ENCODE measurements at places on chromosomes 1 and 21. TPM values are rescaled to one million over a fixed set of nuclear protein-coding genes. Genes with fewer than 3 reads are reported as not detected.

- peaks cover 11% of the 10 kb centered on the region for H3K4me1 ChIP-seq
- H3K36me3 ChIP-seq, result no peaks in the 10 kb centered on the region
- no peak overlapping the region for H3K4me3 ChIP-seq
- H3K27me3 ChIP-seq, result no peaks in the 10 kb centered on the region
These were observed 252.4 kb downstream of the NUF2 start for GRCh38 chr1:163574119-163574518.

ELK4 gene
- total RNA-seq, result 36.8 TPM

DNA sequence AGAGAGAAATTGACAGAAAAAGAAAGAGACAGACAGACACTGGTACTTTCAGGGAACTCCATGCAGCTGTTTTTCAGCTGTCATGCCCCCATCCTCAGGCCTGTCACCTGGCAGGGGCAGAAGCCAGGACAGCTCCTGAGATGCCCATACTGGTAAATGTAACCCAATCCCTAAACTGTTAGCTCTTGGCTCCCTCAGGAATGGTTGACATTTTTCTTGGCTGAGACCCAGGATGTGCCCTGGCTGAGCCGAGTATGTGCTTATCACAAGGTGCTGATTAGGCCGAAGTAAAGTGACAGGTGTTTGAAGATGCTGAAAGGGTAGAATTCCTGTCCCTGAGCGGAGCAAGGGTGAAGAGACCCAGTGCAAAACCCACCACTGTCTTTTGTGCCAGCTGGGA lies 50.7 kb downstream of the PGM1 start:
- no peak overlapping the region for H3K4me3 ChIP-seq
- H3K36me3 ChIP-seq, result peaks cover 18% of the 10 kb centered on the region
- H3K27me3 ChIP-seq, result no peaks in the 10 kb centered on the region
- DNase-seq, result no peak
- H3K4me1 ChIP-seq, result peaks cover 16% of the 10 kb centered on the region
- no peak overlapping the region for H3K27ac ChIP-seq

DNA sequence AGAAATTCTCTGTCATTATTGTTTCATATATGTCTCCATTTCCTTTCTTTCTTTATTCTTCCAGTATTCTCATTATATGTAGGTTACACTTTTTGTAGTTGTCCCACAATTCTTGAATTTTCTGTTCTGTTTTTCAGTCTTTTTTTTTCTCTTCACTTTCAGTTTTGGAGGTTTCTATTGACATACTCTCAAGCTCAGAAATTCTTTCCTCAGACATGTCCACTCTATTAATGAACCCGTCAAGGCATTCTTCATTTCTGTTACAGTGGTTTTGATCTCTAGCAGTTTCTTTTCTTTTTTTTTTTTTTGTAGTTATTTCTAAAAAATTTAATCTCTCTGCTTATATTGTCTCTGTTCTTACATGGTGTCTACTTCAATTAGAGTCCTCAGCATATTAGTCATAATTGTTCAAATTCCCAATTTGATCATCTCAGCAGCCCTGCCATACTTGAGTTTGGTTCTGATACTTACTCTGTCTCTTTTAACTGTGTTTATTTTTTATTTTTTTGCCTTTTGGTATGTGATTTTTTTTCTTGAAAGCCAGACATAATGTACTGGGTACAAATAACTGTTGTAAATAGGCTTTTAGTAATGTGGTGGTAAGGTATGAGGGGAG lies 49.5 kb upstream of the KCNK2 start:
- H3K27ac ChIP-seq, result no peak overlapping the region
- no peak for DNase-seq
- H3K36me3 ChIP-seq, result no peaks in the 10 kb centered on the region
- peaks cover 43% of the 10 kb centered on the region for H3K27me3 ChIP-seq
- no peaks in the 10 kb centered on the region for H3K4me1 ChIP-seq

FOXO6 gene
- total RNA-seq, result 34.8 TPM

DNA sequence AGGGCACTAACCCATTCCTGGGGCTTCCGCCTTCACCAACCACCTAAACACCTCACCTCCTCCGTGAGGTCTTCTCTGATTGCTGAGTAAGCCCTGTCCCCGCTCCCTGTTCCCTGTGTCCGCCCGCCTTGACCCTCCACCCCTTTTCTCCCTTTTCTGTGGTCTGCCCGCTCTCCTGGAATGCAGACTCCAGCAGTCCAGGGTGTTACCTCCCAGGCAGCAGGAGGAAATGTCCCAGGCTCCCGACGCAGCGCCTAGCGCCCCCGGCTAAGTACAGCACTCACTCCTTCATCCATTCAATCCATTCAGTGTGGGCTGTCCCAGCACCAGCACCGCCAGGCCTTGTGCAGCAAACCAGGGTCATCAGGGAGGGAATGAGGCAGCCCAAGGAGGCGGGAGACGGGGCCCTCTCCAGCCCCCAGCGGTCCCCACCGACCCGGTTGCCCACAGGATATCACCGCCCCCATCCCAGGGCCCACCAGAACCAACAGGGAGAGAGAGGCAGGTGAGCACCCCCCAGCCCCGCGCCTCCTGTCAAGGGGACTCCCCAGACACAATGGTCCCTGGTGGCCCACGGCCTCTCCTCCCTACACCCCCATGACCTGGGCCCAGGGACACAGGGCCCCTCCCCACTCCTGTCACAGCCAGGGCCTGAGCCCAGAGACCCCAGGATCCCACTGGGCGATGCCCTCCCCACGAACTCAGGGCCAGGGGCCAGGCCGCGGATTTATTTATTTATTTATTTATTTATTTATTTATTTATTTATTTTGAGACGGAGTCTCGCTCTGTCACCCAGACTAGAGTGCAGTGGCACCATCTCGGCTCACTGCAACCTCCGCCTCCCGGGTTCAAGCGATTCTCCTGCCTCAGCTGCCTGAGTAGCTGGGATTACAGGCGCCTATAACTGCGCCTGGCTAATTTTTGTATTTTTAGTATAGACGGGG lies 10.2 kb downstream of the TNFRSF14 start:
- no peaks in the 10 kb centered on the region for H3K4me1 ChIP-seq
- no peak overlapping the region for H3K27ac ChIP-seq
- H3K4me3 ChIP-seq, result no peak overlapping the region
- peaks cover 6% of the 10 kb centered on the region for H3K27me3 ChIP-seq

DNA sequence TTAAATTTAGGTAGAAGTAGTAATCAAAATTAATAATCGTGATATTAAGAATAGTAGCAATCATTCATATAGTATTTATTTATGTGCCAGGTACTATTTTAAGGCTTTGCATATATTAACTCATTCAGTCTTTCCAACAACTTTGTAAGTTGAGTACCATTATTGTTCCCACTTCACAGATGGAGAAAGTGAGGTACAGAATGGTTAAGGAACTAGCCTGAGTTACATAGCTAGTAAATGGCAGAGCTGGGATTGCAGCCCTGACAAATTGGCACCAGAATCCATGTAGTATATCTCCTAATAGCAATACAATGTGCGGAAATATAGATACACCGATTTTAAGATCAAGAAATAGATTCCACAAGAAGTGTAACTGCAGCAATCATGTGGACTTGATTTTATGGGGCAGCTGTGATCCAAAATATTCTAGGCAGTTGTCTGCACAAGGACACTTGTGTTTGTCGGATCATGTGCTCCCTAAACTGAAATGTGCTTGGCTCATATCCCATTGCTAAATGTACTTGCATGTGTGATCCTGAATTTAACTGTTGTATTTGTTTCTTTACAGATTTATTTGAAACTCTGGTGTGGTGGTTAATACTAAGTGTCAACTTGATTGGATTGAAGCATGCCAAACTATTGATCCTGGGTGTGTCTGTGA lies 5.8 kb upstream of the GTF2B start:
- H3K4me3 ChIP-seq, result no peak overlapping the region
- H3K27ac ChIP-seq, result no peak overlapping the region
- no peaks in the 10 kb centered on the region for H3K4me1 ChIP-seq
- DNase-seq, result no peak

VHLL gene
- total RNA-seq, result not detected

GRCh38 chr1:194338241-194338948 lies 1152.0 kb upstream of the B3GALT2 start:
- peaks cover 1% of the 10 kb centered on the region for H3K36me3 ChIP-seq
- H3K27ac ChIP-seq, result no peak overlapping the region
- no peaks in the 10 kb centered on the region for H3K27me3 ChIP-seq
- DNase-seq, result no peak
- peaks cover 14% of the 10 kb centered on the region for H3K4me1 ChIP-seq

SIM2 gene
- not detected for total RNA-seq

DNA sequence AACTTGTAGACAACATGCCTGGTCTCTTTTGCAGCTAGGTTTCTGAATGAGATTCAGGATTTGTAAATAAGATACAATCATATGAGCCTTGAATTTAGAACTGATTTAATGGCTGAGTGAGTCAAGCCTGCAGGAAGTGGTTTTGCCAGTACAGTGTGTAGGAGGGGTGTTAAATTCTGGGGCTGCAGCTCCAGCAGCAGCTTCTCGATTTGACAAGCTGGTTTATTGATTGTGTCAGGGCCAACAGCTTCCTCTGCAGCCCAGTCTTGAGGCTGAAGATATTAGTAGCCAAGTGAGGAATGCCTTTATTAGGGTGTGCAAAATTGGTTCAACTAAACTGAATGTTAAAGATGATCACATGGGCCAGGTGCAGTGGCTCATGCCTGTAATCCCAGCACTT lies 11.5 kb upstream of the PLA2G5 start:
- no peak overlapping the region for H3K27ac ChIP-seq
- no peak overlapping the region for H3K4me3 ChIP-seq
- peaks cover 10% of the 10 kb centered on the region for H3K4me1 ChIP-seq
- H3K36me3 ChIP-seq, result no peaks in the 10 kb centered on the region
- DNase-seq, result no peak
- H3K27me3 ChIP-seq, result peaks cover 4% of the 10 kb centered on the region

- no peak overlapping the region for H3K4me3 ChIP-seq
- H3K27ac ChIP-seq, result no peak overlapping the region
- H3K36me3 ChIP-seq, result no peaks in the 10 kb centered on the region
- DNase-seq, result no peak
- H3K4me1 ChIP-seq, result no peaks in the 10 kb centered on the region
These were observed 2.3 kb downstream of the OR14K1 start for GRCh38 chr1:247740721-247741120.

NTMT2 gene
- total RNA-seq, result not detected

GRCh38 chr1:110136911-110137310 lies 13.4 kb upstream of the SLC6A17 start:
- H3K4me1 ChIP-seq, result peaks cover 13% of the 10 kb centered on the region
- H3K36me3 ChIP-seq, result no peaks in the 10 kb centered on the region
- no peak overlapping the region for H3K4me3 ChIP-seq
- no peak for DNase-seq

GRCh38 chr1:44336668-44337067 lies 18.4 kb downstream of the ERI3 start:
- no peak overlapping the region for H3K27ac ChIP-seq
- H3K4me3 ChIP-seq, result no peak overlapping the region
- H3K27me3 ChIP-seq, result no peaks in the 10 kb centered on the region
- H3K36me3 ChIP-seq, result peaks cover 47% of the 10 kb centered on the region
- no peak for DNase-seq
- H3K4me1 ChIP-seq, result no peaks in the 10 kb centered on the region

LCE2C gene
- not detected for total RNA-seq

POFUT2 gene
- total RNA-seq, result 63.4 TPM

DNA sequence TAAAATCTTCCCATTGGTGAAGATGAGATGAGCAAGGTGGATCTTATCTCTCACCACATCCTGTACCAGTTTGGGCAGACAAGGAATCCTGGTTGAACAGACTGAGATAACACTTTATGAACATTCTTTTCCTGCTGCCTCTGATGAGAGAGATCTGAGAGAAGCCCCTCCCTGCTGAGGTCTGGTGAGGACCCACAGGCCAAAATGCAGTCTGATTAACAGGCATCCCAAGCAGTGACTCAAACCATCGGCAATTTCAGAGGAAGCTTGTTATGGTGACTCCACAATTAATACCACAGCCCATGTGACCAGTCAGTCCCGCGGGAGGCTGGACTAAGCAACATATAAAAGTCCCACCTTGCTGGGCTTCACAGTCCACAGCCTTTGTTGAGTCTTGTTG lies at the start of gene PRR9:
Gene PRR9 (plus strand): TSS at position 373 of the 400 bp plus-strand sequence. CDS start 561 bp downstream, outside the sequence.
- no peak for DNase-seq
- no peak within 1 kb of the TSS for H3K27ac ChIP-seq
- no peaks in the 10 kb centered on the region for H3K36me3 ChIP-seq

DNA sequence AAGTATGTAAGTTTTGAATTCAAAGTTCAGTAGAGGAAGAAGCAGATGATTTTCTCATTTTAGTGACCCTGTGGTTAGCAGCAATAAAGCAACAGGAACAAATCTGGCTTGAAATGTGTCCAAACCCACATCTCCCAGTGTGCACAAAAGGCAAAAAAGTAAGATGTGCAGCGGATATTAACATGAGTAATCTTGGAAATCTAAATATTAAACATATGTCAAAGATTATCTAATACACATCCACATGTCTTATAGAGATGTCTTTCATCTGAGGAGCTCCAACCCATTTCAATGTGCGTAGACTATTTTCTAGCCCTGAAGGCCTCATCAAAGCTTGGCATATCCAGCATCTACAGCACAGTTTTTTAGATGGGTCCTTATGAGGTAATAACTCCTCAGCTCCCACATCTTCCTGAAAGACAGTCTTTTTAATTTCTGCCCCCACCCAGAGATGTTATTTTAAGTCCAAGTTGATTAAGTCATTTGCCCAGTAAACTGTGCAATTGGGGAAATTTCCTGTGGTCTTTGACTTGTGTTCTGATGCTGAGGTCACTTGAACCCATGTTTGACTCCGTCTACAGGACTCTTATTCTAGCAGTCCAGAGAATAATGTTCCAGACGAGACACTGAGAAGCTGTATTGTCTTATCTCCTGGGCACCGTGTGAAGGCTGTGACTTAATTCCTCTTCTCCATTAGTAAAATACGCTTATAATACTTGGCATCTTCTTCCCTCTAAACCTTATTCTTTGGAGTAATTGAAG lies 73.7 kb downstream of the LMO4 start:
- peaks cover 4% of the 10 kb centered on the region for H3K36me3 ChIP-seq
- no peak for DNase-seq
- peaks cover 16% of the 10 kb centered on the region for H3K4me1 ChIP-seq
- H3K27me3 ChIP-seq, result no peaks in the 10 kb centered on the region

DNA sequence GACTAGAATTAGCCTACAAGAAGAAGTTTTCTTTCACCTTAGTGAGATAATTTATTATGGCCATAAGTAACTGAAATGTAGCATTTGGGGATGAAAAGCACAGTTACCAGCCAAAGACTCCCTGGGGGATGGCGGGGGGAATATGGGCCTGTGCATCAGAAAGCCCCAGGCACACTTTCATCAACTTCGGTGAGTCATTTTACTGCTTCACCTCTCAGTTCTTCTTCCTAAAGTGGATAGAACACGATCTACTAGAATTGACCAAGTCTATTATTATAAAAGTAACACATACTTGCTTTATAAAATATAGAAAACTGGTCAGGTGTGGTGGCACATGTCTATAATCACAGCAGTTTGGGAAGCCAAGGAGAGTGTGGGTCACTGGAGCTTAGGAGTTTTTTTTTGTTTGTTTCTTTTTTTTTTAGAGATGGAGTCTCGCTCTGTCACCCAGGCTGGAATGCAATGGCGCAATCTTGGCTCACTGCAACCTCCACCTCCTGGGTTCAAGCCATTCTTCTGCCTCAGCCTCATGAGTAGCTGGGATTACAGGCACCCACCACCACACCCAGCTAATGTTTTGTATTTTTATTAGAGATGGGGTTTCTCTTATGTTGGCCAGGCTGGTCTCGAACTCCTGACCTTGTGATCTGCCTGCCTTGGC lies 141.8 kb downstream of the ZZZ3 start:
- no peak for DNase-seq
- H3K4me3 ChIP-seq, result no peak overlapping the region
- no peaks in the 10 kb centered on the region for H3K36me3 ChIP-seq
- no peaks in the 10 kb centered on the region for H3K27me3 ChIP-seq

GRCh38 chr21:29403922-29404538 lies 105.3 kb downstream of the BACH1 start:
- H3K27me3 ChIP-seq, result no peaks in the 10 kb centered on the region
- no peak for DNase-seq
- H3K36me3 ChIP-seq, result peaks cover 30% of the 10 kb centered on the region
- no peak overlapping the region for H3K4me3 ChIP-seq
- H3K27ac ChIP-seq, result no peak overlapping the region

GRCh38 chr1:150469291-150469690 lies 17.9 kb upstream of the TARS2 start:
- no peak for DNase-seq
- peaks cover 4% of the 10 kb centered on the region for H3K4me1 ChIP-seq
- H3K36me3 ChIP-seq, result peaks cover 34% of the 10 kb centered on the region

Data from mesothelial cell of epicardium (in vitro differentiated cells).